ENCODE measurements at places on chromosomes 7 and 10. TPM values are rescaled to one million over a fixed set of nuclear protein-coding genes. Genes with fewer than 3 reads are reported as not detected.

Gene TUBAL3
- total RNA-seq, result not detected

DNA sequence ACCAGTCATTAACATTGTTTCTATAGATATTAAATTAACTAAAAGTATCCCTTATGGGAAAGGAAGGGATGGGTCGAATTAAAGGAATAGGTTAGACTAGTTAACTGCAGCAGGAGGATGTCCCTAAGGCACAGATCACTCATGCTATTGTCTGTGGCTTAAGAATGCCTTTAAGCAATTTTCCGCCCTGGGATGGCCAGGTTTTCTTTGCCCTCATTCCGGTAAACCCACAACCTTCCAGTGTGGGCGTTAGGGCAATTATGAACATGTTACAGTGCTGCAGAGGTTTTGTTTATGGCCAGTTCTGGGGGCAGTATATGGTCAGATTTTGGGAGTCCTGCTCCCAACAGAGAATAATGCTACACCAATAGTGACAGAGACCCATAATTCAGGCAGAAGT lies 139.3 kb upstream of the CDK13 start:
- no peak for DNase-seq

Gene GRM3
- 1.4 TPM for total RNA-seq

DNA sequence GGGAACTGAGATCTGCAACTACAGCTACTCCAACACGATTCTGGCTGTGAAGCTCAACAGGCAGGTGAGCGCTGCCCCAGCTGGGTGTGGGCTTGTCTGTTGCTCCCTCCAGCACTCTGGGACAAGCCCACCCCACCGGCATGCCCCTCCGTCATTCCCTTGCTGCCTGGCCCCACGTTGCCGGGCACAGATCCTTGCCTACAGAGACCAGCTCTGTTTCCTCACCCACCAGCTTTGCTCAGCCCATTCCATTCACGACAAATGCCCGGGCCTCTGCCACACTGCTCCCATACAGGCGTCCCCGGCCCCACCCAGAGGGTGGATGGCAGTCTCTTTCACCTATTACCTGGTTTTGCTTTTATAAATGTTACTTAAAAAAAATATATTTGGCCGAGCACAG lies 24.6 kb downstream of the WIPI2 start:
- DNase-seq, result peak; percentile 52

Gene VIM
- total RNA-seq, result 1,222 TPM

Gene YWHAG
- 50.4 TPM for total RNA-seq

GRCh38 chr7:156034397-156034796 lies 222.1 kb upstream of the SHH start:
- no peak for DNase-seq

Gene EPO
- not detected for total RNA-seq

Gene C10orf105
- not detected for total RNA-seq

DNA sequence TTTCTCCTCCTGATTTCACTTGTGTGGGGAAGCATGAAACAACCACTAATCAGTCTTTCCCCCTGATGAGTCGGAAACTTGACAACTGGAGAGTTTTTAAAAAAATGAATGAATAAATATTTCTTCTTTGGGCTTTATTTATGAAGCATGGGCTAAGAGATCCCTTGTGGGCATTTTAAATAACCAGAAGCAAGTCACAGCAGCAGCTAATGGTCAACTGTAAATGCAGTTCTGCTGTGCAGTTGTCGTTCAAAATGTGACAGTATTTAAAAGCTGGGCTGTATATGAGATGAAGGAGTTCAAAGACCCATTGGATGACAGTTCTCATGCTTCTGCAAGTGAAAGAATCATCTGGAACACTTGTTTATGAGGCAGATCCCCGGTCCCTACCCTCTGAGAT lies 54.1 kb downstream of the STEAP1B start:
- no peak for DNase-seq

GRCh38 chr7:55571511-55572377 lies 558 bp downstream of the VOPP1 start:
- peak; percentile 79 for DNase-seq

- DNase-seq, result no peak
These were observed 1139.7 kb upstream of the CELF2 start for GRCh38 chr10:9877978-9878377.

DNA sequence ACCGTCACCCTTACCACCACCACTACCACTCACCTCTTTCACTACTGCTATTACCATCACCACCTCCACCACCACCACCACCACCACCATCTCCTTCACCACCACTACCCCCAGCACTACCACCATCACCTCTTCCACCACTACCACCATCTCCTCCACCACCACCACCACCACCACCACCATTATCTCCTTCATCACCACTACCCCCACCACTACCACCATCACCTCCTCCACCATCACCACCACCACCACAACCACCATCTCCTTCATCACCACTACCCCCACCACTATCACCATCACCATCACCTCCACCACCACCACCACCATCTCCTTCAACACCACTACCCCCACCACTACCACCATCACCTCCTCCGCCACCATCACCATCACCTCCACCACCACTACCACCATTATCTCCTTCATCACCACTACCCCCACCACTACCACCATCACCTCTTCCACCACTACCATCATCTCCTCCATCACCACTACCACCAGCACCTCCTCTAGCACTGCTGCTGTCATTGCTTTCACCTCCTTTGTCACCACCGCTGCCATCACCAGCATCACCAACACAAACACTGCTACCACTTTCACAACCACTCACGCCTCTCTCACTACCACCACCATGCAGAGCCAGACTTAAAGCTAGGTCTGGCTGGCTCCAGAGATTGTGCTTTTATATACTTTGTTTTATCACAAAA lies 109.3 kb downstream of the ICA1 start:
- no peak for DNase-seq

GRCh38 chr7:88628363-88629085 lies 131.0 kb upstream of the ZNF804B start:
- DNase-seq, result no peak

DNA sequence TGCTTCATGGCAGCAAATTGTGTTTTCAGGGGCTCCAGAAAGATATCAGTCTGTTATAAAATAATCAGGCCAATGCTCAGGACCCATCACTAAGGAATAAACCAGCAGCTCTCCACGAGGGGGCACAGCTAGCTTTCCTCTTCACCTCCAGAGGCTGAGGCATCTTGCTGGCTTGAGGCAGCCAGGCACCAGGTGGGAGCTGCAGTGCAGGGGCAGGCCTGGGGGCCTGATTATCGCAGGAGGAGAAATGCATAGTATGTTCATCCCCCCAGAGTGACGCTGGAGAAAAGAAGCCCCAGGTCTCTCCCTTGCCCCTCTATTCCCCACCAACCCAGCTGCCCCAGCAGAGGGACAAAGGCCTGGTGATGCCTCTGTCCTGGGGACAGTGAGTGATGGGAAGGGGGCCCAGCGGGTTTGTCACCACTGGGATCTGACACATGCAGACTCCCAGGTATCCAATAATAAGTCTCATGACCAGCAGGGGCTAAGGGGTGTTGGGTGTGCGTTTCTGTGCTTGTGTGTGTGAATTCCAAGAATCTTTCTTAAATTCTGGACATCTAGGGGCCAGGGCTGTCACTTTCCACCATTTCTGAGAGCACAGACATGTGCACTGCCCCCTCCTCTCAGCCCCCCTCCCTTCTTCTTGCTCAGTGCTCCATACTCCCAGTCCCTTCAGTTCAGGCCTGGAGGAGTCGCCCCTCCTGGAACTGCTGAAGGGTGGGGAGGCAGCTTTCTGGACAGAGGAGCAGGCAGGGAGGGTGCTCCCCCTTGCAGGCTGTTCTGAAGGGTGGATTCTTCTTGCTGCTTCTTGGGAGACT lies 128.1 kb upstream of the FAM20C start:
- peak; percentile 86 for DNase-seq

DNA sequence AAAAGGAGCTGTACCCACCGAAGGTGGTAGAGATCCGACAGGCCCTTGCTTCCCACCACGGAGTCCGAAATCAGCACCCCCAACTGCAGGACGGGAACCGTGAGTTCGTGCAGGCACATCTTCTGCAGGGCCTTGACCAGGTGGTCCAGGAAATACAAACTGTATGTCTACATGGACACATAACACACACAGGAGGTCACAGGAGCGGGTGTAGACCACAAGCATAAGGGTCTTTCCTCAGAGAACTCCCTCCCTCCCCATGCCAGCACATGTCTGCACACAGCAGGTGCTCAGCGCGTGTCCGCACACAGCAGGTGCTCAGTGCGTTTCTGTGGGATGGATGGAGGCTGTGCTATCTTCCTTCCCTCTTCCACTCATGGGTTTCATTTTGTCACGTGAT lies 69.7 kb downstream of the CFAP46 start:
- peak; percentile 50 for DNase-seq
